Activated CD4-positive, alpha-beta T cell treated with anti-CD3 and anti-CD28 coated beads, Interleukin-2, amount 10 ng/mL, durations not matched to agents 24 days and 14 days (primary cell): ENCODE measurements at places on chromosomes 3 and 15. TPM values are rescaled to one million over a fixed set of nuclear protein-coding genes. Genes with fewer than 3 reads are reported as not detected.

DNA sequence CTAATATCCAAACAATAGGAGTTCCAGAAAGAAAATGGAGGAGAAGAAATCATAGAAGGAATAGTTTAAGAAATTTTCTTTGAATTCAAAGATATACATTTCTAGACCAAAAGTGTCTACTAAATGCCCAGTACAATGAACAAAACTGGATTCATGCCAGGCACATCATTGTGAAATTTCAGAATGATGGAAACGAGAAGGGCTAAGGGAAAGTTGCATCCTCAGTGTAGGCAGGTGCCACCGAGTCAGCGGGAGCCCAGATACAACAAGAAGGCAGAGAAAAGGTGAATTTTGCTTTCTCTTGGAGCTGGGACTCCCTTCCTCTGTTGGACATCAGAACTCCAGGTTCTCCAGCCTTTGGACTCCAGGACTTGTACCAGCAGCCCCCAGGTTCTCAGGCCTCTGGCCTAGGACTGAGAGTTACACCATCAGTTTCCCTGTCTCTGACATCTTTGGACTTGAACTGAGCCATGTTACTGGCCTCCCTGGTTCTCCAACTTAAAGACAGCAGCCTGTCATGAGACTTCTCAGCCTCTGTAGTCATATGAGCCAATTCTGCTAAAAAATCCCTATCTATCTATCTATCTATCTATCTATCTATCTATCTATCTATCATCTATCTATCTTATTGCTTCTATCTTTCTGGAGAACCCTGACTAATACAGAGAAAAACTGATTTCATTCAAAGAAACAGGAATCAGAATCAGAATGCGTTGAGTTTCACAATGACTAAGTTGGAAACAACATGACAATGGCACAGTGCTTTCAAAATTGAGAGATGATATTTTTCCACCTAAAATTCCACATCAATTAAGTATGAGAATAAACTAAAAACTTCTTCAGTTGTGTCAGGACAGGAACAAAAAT is 207.7 kb downstream of the FAM43A start:
- H3K27me3 ChIP-seq, result peaks cover 17% of the 10 kb centered on the region
- no peak overlapping the region for H3K4me3 ChIP-seq
- no peak overlapping the region for H3K27ac ChIP-seq
- H3K4me1 ChIP-seq, result peaks cover 5% of the 10 kb centered on the region
- H3K36me3 ChIP-seq, result no peaks in the 10 kb centered on the region
- no peak for DNase-seq

- H3K36me3 ChIP-seq, result no peaks in the 10 kb centered on the region
- no peak overlapping the region for H3K27ac ChIP-seq
- H3K4me1 ChIP-seq, result no peaks in the 10 kb centered on the region
- no peak overlapping the region for H3K4me3 ChIP-seq
- DNase-seq, result no peak
Measured at GRCh38 chr3:149319750-149320149, 13.7 kb downstream of the TM4SF18 start.

The MEX3B gene
- 1.1 TPM in 2 replicates for total RNA-seq

The CPLX3 gene
- total RNA-seq, result 0.09 TPM in 2 replicates

DNA sequence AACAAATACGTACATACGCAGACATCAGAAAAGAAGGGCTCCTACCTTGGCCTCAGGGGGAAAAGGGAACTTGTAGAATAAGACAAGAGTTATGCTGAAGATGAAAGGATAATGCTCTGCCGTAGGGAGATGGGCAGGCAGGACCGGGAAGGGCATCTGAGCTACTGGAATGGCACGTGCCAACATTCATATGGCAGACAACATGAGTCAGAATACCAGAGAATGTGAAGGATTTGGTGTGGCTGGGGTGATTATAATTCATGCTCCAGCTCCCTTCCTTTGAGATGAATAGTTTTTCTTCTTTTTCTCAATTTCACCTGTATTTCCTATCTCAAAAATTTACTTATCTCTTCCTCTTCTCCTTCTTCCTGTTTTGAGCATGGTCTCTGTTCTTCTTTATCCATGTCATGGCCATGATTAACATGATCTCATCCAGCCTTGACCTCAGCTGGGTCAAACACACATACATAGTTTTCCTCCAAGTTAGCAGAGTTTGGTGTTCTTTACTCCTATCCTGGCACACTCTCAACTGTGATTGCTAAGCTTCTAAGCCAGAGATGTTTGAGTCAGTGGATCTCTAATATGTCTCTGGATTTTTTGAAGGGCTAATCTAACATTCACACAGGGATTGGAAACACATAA is 507.0 kb downstream of the FOXP1 start:
- H3K36me3 ChIP-seq, result peaks cover 40% of the 10 kb centered on the region
- no peaks in the 10 kb centered on the region for H3K27me3 ChIP-seq
- no peak for DNase-seq

The WDR48 gene
- total RNA-seq, result 35.4 and 40.5 TPM in 2 replicates

DNA sequence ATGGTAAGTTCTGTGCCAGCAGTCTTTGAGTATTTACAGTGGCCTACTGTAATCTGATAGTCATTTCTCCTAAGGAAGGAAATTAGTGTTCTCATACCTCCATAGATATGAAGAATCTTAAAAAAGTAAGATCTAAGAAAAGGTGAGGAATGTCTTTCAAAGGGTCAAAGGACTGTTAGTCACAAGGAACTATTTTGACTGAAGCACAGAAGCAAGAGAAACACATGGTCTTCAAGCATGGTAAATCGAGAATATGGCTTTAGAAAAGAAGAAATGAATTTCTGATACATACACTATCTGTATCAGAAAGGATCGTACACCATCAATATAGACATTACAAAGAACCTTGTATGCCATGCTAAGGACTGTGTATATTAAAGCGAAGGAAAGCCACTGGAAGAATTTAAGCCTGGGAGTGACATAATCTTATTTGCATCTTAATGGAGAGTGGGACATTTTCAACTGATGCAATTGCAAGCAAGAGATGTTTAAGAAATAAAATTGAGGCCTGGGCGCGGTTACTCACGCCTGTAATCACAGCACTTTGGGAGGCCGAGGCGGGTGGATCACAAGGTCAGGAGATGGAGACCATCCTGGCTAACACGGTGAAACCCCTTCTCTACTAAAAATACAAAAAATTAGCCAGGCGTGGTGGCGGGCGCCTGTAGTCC is 5.5 kb upstream of the ACAP2 start:
- H3K27me3 ChIP-seq, result peaks cover 7% of the 10 kb centered on the region
- H3K36me3 ChIP-seq, result no peaks in the 10 kb centered on the region
- peaks cover 19% of the 10 kb centered on the region for H3K4me1 ChIP-seq
- H3K27ac ChIP-seq, result no peak overlapping the region
- DNase-seq, result no peak
- no peak overlapping the region for H3K4me3 ChIP-seq

DNA sequence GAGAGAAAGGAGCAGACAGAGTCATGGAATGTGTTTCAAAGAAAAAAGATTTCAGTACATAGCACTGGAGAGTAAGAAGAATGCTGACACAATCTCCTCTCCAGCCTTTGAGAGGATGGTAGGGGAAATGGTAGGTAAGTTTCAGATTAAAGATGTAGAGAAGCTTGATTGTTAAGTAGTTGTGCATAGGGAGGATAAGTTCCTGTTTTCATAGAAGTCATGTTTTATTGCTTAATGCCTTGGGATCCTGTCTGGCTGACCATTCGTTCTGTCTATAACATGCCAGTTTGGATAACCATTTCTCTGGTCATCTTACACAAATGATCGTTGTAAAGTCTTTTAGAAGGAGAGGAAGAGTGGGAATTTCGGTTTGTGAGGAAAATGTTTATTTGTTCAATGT is 95.7 kb upstream of the IGSF10 start:
- no peak overlapping the region for H3K27ac ChIP-seq
- no peak overlapping the region for H3K4me3 ChIP-seq
- no peak for DNase-seq
- no peaks in the 10 kb centered on the region for H3K4me1 ChIP-seq

DNA sequence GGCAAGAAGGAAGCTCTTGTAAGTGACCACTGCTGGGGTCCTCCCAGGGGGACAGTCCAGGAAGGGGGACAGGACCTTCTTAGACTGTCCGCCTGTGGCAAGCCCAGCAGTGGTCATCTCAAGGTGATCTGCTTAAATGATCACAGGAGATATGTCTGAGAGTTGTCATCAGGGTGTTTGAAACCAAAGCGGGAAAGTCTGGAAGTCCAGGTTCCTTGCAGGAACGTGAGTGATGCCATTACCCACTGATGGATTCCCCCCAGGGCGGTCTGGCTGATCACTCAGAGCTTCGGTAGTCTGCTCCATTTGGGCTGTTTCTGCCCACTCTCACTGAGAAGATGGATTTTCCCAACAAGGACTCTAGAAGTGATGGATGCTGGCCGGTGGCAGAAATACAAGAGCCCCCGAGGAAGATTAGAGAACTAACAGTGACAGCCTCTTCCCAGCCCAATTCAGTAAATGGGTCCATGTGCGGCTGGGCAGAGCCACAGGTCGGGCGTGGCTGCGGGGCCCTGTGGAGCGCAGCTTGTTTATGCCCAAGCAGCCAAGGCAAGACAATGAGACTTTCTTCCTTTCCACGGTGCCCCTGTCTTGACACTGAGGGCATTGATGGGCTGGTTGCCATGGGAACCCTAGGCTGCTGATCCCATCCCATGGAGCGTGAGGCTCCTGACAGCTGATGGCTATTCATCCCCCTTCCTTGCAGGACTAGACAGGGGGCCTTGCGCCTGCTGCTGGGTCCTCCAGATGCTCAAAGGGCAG is 9.5 kb downstream of the PCSK6 start:
- no peak overlapping the region for H3K27ac ChIP-seq
- H3K27me3 ChIP-seq, result peaks cover 6% of the 10 kb centered on the region
- H3K4me3 ChIP-seq, result no peak overlapping the region
- DNase-seq, result no peak

- no peaks in the 10 kb centered on the region for H3K36me3 ChIP-seq
- no peak overlapping the region for H3K27ac ChIP-seq
- no peak overlapping the region for H3K4me3 ChIP-seq
- no peak for DNase-seq
Measured at GRCh38 chr15:100033140-100033857, 300.1 kb upstream of the LYSMD4 start.

DNA sequence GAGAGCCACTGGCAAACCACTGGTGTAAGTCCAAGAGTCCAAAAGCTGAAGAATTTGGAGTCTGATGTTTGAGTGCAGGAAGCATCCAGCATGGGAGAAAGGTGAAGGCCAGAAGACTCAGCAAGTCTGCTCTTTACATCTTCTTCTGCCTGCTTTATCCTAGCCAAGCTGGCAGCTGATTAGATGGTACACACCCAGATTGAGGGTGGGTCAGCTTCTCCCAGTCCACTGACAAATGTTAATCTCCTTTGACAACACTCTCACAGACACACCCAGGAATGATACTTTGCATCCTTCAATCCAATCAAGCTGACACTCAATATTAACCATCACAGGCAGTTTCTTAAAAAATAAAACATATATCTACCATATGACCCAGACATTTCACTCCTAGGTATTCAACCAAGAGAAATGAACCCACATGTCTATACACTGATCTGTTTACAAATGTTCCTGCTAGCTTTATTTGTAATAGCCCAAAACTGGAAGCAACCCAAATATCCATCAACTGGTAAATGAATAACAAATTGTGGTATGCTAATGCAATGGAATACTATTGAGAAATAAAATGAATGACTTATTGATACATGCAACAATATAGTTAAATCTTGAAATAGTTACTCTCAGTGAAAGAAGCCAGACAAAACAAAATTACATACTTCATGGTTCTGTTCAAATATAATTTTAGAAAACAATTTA is 373.8 kb downstream of the ZNF385D start:
- H3K4me1 ChIP-seq, result no peaks in the 10 kb centered on the region
- H3K36me3 ChIP-seq, result no peaks in the 10 kb centered on the region
- H3K4me3 ChIP-seq, result no peak overlapping the region
- no peak overlapping the region for H3K27ac ChIP-seq
- H3K27me3 ChIP-seq, result no peaks in the 10 kb centered on the region

The QRICH1 gene
- 138 and 152 TPM in 2 replicates for total RNA-seq

DNA sequence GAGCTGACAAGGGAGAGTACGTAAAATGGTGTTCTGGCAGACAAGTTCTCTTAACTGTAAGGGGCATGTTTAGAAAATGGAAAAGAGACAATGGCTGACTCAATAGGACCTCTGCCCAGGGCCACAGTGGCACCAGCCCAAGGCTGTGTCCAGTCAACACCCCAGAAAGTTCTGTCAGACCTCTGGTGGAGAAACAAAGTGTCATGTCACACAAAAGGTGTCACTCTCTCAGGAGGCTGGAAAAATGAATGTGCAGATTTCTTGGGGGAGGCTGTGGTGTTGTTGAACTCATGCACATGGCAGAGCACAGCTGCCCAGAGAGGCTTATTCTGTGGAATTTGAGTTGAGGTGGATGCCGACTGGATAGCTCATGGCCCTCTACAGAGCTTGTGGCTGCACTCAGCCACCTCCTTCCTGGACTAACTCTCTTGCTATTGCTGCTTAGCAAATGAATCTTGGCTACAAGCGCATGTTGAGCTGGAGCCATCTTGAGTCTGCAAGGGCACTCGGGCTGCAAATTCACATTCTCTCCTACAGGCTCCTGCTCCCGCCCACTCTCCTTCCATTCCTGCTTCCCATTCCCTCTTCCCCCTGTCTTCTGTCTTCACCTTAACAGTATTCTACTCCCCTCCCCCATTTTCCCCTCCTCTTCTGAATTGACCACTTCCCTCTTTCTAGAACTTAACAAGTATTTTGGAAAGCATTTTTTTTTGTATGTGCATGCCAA is 55.8 kb upstream of the SLC7A14 start:
- no peaks in the 10 kb centered on the region for H3K4me1 ChIP-seq
- peaks cover 2% of the 10 kb centered on the region for H3K27me3 ChIP-seq
- H3K4me3 ChIP-seq, result no peak overlapping the region
- no peak for DNase-seq
- H3K27ac ChIP-seq, result no peak overlapping the region
- no peaks in the 10 kb centered on the region for H3K36me3 ChIP-seq

DNA sequence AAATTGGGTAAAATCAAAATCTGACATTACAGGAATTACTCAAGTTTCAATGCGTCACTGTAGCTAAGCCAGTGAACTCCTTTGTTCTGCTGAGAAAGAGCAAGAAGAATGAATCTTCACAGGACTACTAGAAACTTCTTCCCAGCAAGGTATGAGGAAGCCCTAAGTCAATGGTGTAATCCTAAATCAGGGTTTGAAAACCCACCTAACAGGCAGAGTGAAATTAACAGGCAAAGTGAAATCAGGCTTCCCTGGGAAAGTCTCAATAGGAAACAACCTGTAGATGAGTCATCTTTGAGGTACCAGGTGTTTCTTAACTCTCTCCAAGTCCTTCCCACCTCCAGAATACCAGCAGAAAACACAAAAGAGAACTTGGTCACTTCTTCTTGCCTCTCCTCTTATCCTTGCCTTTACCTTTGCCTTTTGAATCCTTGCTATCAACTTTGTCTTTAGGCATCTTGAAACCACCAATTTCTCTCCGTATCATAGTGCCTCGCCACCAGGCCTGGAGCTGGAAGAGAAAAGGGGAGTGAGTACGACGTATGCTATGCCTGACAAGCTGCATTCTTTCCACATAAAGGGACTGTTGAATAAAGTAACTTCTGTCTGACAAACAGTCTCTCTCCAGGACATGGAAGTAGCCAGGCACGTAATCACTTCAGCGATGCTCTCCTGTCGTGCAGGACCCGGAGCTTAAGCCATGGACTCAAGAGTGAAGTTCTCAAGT is 60.6 kb upstream of the RPL35A start:
- H3K27me3 ChIP-seq, result no peaks in the 10 kb centered on the region
- no peak overlapping the region for H3K27ac ChIP-seq
- peaks cover 5% of the 10 kb centered on the region for H3K4me1 ChIP-seq
- DNase-seq, result no peak
- peaks cover 13% of the 10 kb centered on the region for H3K36me3 ChIP-seq

GRCh38 chr3:188889054-188889491 is 282.7 kb upstream of the TPRG1 start:
- peaks cover 13% of the 10 kb centered on the region for H3K36me3 ChIP-seq
- H3K4me1 ChIP-seq, result peaks cover 2% of the 10 kb centered on the region
- H3K4me3 ChIP-seq, result no peak overlapping the region
- no peak for DNase-seq
- no peak overlapping the region for H3K27ac ChIP-seq
- no peaks in the 10 kb centered on the region for H3K27me3 ChIP-seq
